Osteocyte (in vitro differentiated cells): ENCODE measurements at places on chromosomes 4 and X. TPM values are rescaled to one million over a fixed set of nuclear protein-coding genes. Genes with fewer than 3 reads are reported as not detected.

CYSLTR1 gene
- not detected in 2 replicates for total RNA-seq

ARX gene
- total RNA-seq: not detected in 2 replicates

NPNT gene
- total RNA-seq: not detected in 2 replicates

NHSL2 gene
- 7.3 and 7.6 TPM in 2 replicates for total RNA-seq

GRCh38 chr4:173909294-173909693, 374.2 kb downstream of the FBXO8 start:
- no peak overlapping the region for H3K27ac ChIP-seq
- H3K4me3 ChIP-seq: no peak overlapping the region
- H3K27me3 ChIP-seq: peaks cover 3% of the 10 kb centered on the region

- no peak overlapping the region for H3K4me3 ChIP-seq
- no peak for DNase-seq
- H3K27ac ChIP-seq: no peak overlapping the region
- no peaks in the 10 kb centered on the region for H3K36me3 ChIP-seq
- H3K4me1 ChIP-seq: no peaks in the 10 kb centered on the region
Observed at GRCh38 chrX:47704736-47705135, 45.8 kb upstream of the UXT start.

DNA sequence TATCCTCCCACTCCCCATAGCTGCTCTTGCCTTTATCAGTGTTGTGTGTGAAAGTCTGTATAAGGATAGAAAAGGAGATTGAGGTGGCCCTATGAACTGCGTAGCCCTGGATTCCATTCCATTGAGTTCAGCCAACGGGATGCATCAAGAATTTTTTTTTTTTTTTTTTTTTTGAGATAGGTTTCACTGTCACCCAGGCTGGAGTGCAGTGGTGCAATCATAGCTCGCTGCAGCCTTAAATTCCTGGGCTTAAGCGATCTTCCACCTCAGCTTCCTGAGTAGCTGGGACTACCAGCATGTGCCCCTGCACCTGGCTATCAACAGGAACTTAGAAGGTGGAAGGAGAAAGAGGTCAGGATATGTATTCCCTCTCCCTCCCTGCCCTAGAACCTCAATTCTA, 187.2 kb upstream of the SPRY1 start:
- H3K27me3 ChIP-seq: no peaks in the 10 kb centered on the region
- no peak for DNase-seq
- H3K36me3 ChIP-seq: no peaks in the 10 kb centered on the region
- H3K4me3 ChIP-seq: no peak overlapping the region
- peaks cover 36% of the 10 kb centered on the region for H3K4me1 ChIP-seq

DNA sequence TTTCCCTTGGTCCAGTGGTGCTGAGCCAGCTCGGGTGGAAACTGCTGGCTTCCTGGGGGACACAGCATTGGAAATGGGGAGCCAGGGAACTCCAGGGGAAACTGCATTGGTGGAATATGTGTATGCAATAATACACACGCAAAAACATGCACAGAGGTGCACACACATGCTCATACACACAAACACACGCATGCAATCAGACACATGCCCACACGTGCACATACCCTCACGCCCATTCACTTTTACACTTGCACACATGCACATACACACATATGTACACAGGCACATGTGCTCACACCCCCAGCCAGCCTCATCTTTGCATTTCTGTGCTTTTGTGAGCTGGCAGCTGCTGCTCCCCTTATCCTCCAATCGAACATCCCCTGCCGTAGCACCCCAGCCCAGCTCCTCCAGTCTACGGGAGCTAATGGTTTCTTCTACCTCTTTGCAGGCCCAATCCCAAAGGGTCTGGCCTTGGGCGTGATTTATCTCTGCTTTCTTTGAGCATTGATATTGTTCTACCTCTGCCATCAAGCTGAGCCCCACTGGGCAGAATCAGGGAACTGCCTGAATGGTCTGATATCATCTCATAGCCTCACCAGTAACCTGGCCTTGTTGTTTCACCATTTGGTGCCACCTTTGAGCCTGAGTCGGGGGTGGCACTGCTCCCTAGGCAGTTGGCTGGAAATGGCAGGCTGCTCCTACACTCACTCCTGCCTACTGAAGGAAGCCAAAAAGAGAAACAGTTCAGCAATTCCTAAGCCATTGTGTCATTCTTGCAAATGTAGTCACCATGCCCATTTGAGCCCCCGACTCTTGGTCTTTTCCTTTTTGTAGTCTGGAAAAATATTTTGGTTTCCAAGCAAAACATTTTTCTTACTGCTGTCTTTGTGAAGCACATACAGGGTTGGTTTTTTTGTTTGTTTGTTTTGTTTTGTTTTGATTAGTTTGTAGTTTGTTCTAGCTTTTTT, 104.4 kb upstream of the MAMLD1 start:
- no peaks in the 10 kb centered on the region for H3K27me3 ChIP-seq
- H3K36me3 ChIP-seq: no peaks in the 10 kb centered on the region
- H3K27ac ChIP-seq: peak overlapping the region; percentile 89

GRCh38 chrX:129762448-129762847, 17.3 kb upstream of the SASH3 start:
- no peaks in the 10 kb centered on the region for H3K4me1 ChIP-seq
- no peaks in the 10 kb centered on the region for H3K36me3 ChIP-seq
- H3K4me3 ChIP-seq: no peak overlapping the region
- H3K27ac ChIP-seq: no peak overlapping the region
